Activated T-cell treated with anti-CD3 and anti-CD28 coated beads for 24 hours (primary cell): ENCODE measurements at places on chromosomes 2 and 18.

- no peak for DNase-seq
Measured at GRCh38 chr2:43852196-43852730, 13.5 kb downstream of the ABCG8 start.

DNA sequence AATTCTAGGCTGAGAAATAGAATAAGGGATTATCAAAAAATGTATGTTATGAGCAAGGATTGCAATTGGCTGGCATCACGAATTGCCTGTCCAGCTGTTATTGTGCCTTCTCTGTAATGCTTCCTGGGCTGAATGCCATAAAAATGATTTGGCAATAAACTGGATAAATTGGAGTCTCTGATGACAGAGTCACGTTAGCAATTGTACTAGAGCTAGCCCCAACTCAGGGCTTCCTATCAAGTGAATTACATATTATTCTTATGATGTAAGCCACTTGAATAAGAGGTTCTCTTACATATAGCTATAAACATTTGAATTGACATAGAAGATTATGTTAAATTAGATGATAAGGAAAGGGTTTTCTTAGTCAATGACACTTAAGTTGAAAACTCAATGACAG, 607.5 kb upstream of the REG3G start:
- no peak for DNase-seq

- DNase-seq = no peak
Measured at GRCh38 chr2:118861731-118862130, 14.3 kb upstream of the EN1 start.

GRCh38 chr18:79186649-79187048, 117.5 kb downstream of the ATP9B start:
- DNase-seq = no peak

- no peak for DNase-seq
Measured at GRCh38 chr2:165305391-165306096, 66.3 kb downstream of the SCN2A start.

DNA sequence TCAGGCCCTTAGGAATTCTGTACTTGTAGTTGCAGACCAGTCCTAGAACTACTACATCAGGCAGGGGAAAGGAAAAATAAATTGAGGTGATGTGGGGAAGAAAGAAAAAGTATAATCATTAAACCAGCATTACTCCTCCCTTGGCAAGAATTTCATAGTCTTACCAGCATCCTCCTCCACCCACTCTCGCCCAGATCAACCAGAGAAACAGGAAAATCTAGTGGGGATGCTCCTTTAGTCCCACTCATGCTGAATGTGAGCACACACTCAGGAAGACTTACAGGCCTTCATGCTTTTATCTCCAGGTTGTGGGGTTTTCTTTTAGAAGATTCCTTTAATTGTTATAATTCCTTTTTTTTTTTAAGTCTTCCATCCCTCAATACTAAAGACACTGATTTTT, 129.3 kb upstream of the CCDC150 start:
- no peak for DNase-seq

DNA sequence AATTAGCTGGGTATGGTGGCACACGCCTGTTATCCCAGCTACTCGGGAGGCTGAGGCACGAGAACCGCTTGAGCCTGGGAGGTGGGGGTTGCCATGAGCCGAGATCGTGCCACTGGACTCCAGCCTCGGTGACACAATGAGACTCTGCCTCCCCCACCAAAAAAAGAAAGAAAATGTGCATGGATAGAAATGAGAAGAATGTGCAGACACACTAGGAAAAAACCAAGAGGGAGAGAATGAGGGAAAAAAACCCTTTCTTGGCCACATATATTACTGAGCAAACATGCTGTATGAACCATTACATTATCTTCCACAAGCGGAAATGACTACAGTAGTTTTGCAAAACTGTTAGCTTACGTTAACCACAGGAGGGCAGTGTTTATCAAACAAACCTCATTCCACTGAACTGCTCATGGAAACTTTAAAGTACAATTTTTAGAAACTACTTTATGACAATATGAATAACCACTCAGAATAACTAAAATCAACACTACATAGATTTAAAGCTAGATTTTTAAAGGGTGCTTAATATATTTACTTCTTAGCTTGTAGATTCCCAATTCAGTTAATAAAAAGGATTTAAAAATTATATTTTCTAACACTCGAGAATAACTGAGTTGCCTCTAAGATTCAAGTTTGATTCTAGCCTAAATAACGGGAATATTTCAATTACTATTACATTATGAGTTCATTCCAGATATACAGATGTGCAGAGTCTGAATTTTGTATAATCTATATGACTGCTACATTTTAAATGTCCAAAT, 26.4 kb downstream of the ASXL2 start:
- peak; percentile 17 for DNase-seq

DNA sequence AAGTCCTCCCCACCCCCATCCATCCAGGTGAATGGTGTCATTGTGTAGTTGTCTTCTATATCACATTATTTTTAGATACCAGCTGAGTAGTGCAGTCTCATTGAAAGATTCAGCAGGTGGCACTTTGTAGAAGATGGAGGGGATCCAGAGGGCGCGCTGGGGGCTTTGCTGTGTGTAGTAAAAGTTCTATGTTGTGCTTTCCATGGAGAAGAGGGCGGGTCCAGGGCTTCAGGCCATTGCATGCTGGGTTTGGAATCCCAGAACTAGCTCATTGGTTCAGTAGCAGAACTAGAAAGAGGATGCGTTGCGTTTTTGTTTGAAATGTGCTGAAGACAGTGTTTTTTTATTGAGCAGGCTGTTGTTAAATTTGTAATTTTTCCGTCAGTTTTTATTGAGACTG, 120.0 kb downstream of the MAP4K4 start:
- no peak for DNase-seq

DNA sequence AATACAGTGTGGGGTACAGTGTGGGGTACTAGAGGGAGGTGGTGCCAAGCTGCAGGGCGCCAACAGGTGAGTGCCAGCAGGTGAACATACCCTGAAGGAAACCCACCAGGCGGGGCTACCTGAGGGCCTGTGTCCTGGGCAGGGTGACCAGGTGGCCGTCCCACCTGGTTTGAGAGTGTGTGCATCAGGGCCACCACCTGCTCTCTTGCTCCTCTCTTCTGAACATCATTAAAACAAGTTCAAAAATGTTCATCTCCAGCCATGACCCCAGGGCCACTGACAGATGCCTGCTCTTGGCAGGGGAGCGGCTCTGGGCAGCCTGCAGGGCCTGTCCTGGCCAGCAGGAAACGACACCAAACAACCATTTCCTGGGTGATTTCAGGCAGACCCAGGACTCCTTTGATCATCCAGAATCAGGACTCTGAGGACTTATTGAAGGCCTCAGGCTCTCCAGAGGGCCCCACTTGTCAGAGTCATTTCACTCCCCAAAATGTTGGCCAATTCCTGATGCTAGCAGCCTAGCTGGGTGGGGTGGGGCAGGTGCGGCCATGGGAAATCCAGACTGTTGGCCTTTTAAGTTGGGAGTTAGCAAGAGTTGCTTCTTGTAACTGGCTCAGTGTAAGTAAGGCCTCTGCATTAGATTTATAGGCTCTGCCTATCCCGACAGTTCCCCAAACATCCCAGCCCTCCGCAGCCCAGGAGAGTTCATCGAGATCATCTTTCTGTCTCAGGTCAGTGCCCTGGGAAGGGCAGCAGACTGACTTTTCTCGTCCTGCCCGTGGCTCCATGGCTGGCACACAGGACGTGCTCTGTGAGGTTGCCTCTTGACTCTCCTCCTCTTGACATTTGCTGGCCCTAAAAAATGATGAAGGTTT, 111.5 kb upstream of the ZNF236 start:
- no peak for DNase-seq

DNA sequence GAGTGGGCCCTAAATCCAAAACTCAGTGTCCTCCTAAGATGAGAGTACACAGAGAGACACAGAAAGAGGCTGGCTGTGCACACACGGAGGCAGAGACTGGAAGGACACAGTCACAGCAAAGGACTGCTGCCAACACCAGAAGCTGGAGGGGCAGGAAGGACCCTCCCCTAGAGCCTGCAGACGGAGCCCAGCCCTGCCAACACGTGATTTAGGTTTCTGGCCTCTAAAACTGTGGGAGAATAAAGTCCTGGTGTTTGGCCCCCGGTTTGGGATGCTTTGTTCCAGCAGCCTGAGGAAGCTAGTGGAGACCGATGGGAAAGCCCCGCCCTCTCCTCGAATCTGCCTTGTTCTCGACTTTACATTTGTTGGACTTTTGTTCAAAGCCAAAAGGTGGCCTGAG, 10.6 kb downstream of the CNDP1 start:
- no peak for DNase-seq

- no peak for DNase-seq
Measured at GRCh38 chr2:159146996-159147666, 139.4 kb downstream of the WDSUB1 start.

- no peak for DNase-seq
Measured at GRCh38 chr2:188571543-188572303, 280.0 kb downstream of the GULP1 start.

GRCh38 chr18:35099911-35100310, 58.7 kb downstream of the MAPRE2 start:
- no peak for DNase-seq

- DNase-seq = no peak
Measured at GRCh38 chr18:76493213-76494161, 1.6 kb downstream of the ZNF516 start.

DNA sequence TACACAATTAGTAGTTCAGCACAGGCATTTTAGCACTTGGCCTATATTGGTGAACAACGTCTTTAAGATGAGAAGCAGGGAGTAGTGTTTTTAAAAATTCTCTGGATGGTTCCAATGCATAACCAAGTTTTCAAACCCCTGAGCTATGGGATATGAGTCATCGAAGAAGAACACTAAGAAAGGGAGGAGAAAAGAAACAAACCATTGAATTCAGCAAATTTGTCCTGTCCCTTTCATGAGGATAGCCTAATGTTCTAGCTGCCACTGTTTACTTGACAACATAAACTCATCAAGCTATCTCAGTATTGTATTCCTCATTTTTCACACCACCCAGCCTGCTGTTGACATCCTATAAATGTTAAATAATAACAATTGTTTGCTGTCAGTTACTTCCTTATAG, 158.0 kb downstream of the BARD1 start:
- DNase-seq = no peak

- no peak for DNase-seq
Measured at GRCh38 chr2:123073371-123073770, 951.7 kb upstream of the CNTNAP5 start.

- no peak for DNase-seq
Measured at GRCh38 chr2:58609326-58609725, 368.2 kb upstream of the FANCL start.

DNA sequence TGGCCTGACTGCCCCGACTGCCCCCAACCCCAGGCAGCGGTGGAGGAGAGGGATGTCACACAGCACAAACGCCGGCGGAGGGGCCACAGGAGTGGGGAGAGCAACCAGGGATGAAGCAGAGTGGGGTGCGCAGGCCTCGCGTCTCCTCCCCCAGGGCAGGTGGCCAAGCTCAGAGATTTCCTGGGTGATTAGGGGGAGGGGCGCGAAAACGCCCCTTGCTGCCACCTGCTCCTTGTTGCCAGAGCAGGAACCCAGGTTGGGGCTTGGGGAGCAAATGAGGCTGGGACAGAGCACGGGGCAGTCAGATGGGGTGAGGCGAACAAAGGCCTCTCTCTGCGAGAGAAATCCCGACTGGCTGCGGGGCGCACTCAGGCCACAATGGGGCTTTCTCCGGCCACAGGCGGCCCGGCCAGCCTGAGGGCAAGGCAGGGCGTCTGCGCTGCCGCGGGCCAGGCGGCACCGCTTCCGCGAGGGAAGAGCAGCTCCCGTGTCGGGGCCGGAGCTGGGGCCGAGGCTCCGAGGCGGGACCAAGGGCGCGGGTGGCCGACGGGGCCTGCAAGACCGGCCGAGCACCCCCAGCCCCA, 11.5 kb downstream of the TEX44 start:
- peak; percentile 9 for DNase-seq

GRCh38 chr2:231785822-231786176, 446 bp upstream of the COPS7B start:
- no peak for DNase-seq
